Lower lobe of right lung (tissue), 2 donors: ENCODE measurements at places on chromosomes 7 and 10. TPM values are rescaled to one million over a fixed set of nuclear protein-coding genes. Genes with fewer than 3 reads are reported as not detected.

DNA sequence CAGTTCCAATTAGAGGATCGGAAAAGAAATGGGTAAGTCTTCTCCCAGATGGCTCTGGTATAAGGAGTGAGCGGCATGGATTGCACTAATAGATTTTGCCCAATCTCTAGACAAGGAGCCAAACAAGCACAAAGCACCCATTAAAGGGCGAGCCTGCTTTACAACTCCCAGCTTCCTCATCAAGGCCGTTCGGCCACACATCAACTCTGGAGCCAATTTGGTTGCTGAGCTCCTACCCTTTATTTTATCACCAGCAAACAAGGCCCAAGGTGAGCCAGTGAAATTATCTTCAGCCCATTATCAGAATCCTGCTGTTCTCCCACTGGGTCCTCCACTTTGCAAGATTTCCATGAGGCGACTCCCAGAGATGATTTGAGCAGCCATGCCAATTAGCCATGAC is 292.2 kb upstream of the NPVF start:
- no peak for DNase-seq
- no peak overlapping the region for H3K4me3 ChIP-seq
- H3K27ac ChIP-seq, result no peak overlapping the region
- no peaks in the 10 kb centered on the region for H3K27me3 ChIP-seq
- no peaks in the 10 kb centered on the region for H3K36me3 ChIP-seq
- H3K4me1 ChIP-seq, result no peaks in the 10 kb centered on the region

The OR6B1 gene
- not detected for total RNA-seq

The MRLN gene
- not detected for total RNA-seq

DNA sequence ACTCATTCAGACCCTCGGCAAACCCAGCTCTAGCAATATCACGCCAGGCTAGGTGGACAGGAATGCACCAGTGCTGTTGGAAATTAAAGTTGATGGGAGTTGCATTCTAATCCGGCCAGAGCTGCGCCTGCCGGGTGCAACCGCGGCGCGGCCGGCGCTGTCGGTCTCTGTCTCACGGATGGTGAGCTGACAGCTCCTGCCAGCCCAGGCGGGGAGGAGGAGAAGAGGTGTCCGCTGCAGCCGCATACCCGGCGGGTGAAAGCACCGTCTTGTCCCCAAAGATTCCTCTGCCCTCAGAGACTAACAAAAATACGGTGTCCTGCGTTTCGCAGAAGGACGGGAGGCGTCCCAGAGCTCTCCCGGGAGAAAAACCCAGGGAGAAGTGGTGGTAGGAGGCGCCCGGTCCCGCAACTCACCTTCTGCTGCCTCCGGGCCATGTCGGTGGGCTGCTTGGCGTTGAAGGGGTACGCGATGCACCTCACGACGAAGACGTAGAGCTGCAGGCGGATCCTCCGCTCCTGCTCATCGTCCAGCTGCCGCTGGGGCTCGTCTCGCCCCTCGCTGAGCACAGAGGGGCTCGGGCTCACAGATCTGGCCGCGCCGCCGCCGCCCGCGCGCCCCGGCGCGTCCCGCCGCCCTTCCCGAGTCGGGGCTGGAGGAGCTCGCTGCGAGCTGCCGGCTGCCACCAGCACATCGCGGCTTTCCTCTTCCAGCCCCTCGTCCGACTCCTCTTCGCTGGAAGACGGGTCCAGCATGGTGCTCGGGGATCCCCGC is 490 bp downstream of the CADPS2 start:
- H3K27ac ChIP-seq, result peak overlapping the region; percentile 93
- H3K4me1 ChIP-seq, result peaks cover 43% of the 10 kb centered on the region
- H3K4me3 ChIP-seq, result peak overlapping the region; percentile 84
- H3K36me3 ChIP-seq, result no peaks in the 10 kb centered on the region

- H3K27ac ChIP-seq, result no peak overlapping the region
- H3K27me3 ChIP-seq, result peaks cover 96% of the 10 kb centered on the region
- no peaks in the 10 kb centered on the region for H3K36me3 ChIP-seq
- no peak overlapping the region for H3K4me3 ChIP-seq
- DNase-seq, result no peak
These were observed 6.0 kb upstream of the HMX3 start for GRCh38 chr10:123129618-123130271.

The KLF14 gene
- total RNA-seq, result not detected

The TMEM139 gene
- total RNA-seq, result 25.9 TPM

DNA sequence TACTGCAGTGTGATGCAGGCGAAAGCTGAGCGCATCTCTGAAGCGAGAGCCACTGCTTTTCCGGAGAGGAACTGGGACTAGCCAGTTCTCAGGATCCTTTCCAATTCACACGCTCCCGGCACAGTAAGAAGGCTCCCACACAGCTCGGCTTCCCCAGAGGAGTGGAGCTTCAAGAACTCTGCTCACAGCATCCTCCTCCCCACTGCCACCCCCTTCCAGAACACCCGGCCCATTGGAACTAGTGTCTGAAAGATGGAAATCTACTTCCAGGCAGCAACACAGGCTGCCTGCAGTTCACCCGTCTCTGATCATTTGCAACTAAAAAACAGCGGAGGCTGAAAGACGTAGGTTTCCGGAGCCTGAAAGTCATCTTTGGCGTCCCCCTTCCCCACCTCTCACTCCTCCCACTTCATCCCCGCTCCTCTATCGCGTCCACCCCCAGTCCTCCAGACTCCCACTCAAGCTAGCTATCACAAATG is at the start of gene DGKB:
Gene DGKB (minus strand): TSS at position 163 of the 479 bp plus-strand sequence.
- H3K4me1 ChIP-seq, result no peaks in the 10 kb centered on the region
- DNase-seq, result peak; percentile 10
- H3K27me3 ChIP-seq, result no peaks in the 10 kb centered on the region
- H3K4me3 ChIP-seq, result no peak within 1 kb of the TSS
- H3K27ac ChIP-seq, result no peak within 1 kb of the TSS
- no peaks in the 10 kb centered on the region for H3K36me3 ChIP-seq

- peaks cover 16% of the 10 kb centered on the region for H3K4me1 ChIP-seq
- no peak overlapping the region for H3K4me3 ChIP-seq
- H3K36me3 ChIP-seq, result no peaks in the 10 kb centered on the region
- H3K27me3 ChIP-seq, result no peaks in the 10 kb centered on the region
These were observed 46.6 kb downstream of the CDHR3 start for GRCh38 chr7:106009503-106010226.

GRCh38 chr10:22368981-22369380 is 23.7 kb downstream of the SPAG6 start:
- no peaks in the 10 kb centered on the region for H3K4me1 ChIP-seq
- no peaks in the 10 kb centered on the region for H3K36me3 ChIP-seq

DNA sequence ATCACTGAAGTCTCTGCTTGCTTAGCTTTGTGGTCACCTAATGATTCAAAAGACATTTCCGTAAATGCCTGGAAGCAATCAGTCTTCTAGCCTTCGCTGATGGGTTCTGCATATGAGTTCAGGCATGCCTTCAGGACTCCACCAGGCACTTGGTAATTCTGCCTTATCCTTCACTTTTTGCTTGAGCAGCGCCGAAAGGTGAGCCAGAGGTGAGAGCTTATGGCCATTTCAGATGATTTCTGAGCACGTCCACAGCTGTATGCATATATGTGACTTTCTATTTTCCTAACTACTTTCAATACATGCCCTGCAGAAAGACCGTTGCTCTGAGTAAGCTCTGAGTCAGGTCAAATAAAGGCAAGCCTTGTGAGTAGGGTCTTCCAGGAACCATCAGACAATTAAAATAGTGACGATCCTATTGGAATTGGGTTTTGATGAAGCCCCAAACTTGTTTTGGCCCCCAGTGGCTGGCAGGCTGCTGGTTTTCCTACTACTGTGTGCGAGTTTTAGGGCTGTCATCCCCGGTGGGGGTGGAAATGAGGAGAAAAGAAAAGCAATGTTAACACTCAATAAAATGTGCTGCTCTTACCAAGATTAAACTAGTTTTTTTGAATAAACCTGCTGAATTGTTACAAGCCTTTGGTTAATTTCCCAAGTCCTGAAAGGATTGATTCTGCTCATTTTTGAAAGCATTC is 154.4 kb upstream of the AKR1E2 start:
- no peaks in the 10 kb centered on the region for H3K36me3 ChIP-seq
- no peak overlapping the region for H3K4me3 ChIP-seq
- H3K27ac ChIP-seq, result no peak overlapping the region
- DNase-seq, result no peak
- no peaks in the 10 kb centered on the region for H3K27me3 ChIP-seq

- H3K36me3 ChIP-seq, result no peaks in the 10 kb centered on the region
- no peak overlapping the region for H3K27ac ChIP-seq
- no peaks in the 10 kb centered on the region for H3K27me3 ChIP-seq
- no peak overlapping the region for H3K4me3 ChIP-seq
- peak; percentile 10 for DNase-seq
- H3K4me1 ChIP-seq, result peaks cover 45% of the 10 kb centered on the region
These were observed 86.2 kb downstream of the SH3PXD2A start for GRCh38 chr10:103769176-103769575.

The AGAP4 gene
- 16.3 TPM for total RNA-seq

The AVPI1 gene
- 22.6 TPM for total RNA-seq

The PDK4 gene
- total RNA-seq, result 243 TPM

- H3K27ac ChIP-seq, result no peak overlapping the region
- no peaks in the 10 kb centered on the region for H3K36me3 ChIP-seq
- H3K4me1 ChIP-seq, result no peaks in the 10 kb centered on the region
- H3K27me3 ChIP-seq, result no peaks in the 10 kb centered on the region
- no peak for DNase-seq
These were observed 455.6 kb downstream of the INHBA start for GRCh38 chr7:41247143-41247865.

GRCh38 chr7:90180011-90180585 is 25.8 kb downstream of the STEAP1 start:
- H3K36me3 ChIP-seq, result no peaks in the 10 kb centered on the region
- no peak overlapping the region for H3K4me3 ChIP-seq
- no peak for DNase-seq

- peaks cover 34% of the 10 kb centered on the region for H3K4me1 ChIP-seq
- no peak overlapping the region for H3K27ac ChIP-seq
- H3K36me3 ChIP-seq, result peaks cover 81% of the 10 kb centered on the region
- no peak for DNase-seq
- H3K4me3 ChIP-seq, result no peak overlapping the region
These were observed 65.6 kb downstream of the MKI67 start for GRCh38 chr10:128060341-128061250.

The PRKCQ gene
- 8.1 TPM for total RNA-seq

- DNase-seq, result no peak
- no peak overlapping the region for H3K27ac ChIP-seq
- no peaks in the 10 kb centered on the region for H3K4me1 ChIP-seq
- H3K27me3 ChIP-seq, result no peaks in the 10 kb centered on the region
These were observed 54.7 kb downstream of the MINPP1 start for GRCh38 chr10:87559392-87559791.

The TRIL gene
- total RNA-seq, result 6.4 TPM

DNA sequence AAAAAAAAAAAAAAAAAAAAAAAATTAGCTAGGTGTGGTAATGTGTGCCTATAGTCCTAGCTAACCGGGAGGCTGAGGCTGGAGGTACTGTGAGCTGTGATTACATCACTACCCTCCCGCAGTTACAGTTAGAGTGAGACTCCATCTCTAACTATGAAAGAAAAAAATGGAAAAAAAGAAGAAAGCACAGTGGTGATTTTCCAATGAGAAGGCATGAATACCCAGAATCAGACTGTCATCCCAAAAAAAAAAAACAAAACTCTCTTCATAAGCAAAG is 269.9 kb upstream of the MKLN1 start:
- H3K4me3 ChIP-seq, result peak overlapping the region; percentile 3
- peak overlapping the region; percentile 79 for H3K27ac ChIP-seq
- H3K4me1 ChIP-seq, result peaks cover 81% of the 10 kb centered on the region

DNA sequence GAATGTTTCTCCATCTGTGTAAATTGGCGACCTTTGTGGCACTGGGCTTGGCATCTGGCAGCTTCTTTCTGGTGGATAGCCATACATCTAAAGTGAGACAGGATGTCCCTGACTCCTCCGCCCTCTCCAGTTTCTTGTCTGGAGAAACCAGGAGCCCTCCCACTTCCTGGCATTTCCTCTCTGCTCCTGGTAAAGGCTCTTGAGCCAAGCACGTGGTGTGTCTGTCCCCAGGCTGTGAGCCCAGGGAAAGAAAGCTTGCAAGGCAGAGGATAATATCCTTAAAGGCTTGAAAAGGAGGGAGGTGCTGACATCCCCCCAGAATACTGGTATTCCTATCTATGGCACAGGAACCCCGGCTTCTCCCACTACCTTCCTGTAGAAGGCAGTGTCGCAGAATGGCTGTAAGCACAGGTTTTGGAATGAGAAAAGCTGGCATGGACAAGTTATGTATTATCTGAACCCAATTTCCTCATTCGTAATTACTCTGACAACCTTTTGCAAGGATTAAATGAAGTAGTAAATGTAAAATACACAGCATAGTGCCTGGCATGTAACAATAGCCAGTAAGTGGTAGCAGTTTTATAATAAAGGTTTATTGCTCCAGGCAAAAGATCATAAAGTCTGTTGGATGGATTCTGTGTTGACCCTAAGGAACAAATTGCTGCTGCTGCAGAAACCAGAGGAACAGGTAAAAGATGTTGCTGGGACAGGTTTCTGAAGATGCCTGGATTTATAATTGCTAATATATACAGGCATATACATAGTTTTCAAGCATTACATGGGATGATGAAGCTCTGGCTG is 11.8 kb upstream of the ACSL5 start:
- no peak overlapping the region for H3K4me3 ChIP-seq
- H3K27me3 ChIP-seq, result no peaks in the 10 kb centered on the region
- peak overlapping the region; percentile 88 for H3K27ac ChIP-seq
